Activated CD8-positive, alpha-beta memory T cell treated with anti-CD3 and anti-CD28 coated beads, Interleukin-2, amount 10 ng/mL, durations not matched to agents 7 days and 5 days (primary cell): ENCODE measurements at places on chromosomes 7 and 10. TPM values are rescaled to one million over a fixed set of nuclear protein-coding genes. Genes with fewer than 3 reads are reported as not detected.

Gene NT5C2
- total RNA-seq, result 64.9 TPM

Gene TLX1
- not detected for total RNA-seq

DNA sequence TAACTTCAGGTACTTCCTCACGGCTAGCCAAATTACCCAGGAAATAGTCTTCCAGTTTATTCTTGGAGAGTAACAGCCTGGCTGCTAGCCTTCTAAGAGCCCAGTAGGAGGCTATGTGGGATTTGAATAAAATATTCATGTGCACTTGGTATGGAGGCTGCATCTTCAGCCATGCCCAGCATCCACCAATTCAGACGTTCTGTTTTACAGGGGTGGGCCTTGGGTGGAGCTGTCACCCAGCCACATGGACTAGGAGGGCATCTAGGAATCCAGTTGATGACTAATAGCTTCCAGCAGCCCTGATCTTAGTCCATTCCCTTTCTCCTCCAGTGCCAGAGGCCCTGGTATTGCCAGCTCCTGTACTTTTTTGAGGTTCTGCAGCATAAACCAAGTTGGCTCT is 66.3 kb upstream of the ZRANB1 start:
- no peaks in the 10 kb centered on the region for H3K4me1 ChIP-seq
- no peak overlapping the region for H3K27ac ChIP-seq
- DNase-seq, result no peak
- no peaks in the 10 kb centered on the region for H3K36me3 ChIP-seq

DNA sequence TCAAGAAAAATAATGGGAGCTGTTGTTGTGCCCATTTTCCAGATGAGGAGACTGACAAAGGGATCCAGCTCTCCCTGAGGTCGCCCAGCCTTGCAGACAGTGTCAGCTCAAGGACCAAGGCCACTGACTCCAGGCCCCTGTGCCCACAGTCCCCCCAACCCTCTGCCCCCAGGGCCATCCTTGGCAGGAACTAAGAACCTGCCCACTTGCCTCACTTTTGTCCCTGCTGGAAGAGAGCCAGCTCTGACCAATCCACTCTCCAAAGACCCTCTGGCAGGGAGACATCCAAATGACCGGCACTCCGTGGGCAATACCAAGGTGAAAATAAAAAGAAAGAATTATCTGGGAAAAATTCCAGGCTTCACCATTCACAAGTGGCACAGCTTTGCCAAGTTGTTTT is 101.3 kb downstream of the TCERG1L start:
- no peaks in the 10 kb centered on the region for H3K27me3 ChIP-seq
- H3K4me3 ChIP-seq, result no peak overlapping the region
- no peak overlapping the region for H3K27ac ChIP-seq
- H3K36me3 ChIP-seq, result no peaks in the 10 kb centered on the region
- no peak for DNase-seq
- H3K4me1 ChIP-seq, result no peaks in the 10 kb centered on the region

DNA sequence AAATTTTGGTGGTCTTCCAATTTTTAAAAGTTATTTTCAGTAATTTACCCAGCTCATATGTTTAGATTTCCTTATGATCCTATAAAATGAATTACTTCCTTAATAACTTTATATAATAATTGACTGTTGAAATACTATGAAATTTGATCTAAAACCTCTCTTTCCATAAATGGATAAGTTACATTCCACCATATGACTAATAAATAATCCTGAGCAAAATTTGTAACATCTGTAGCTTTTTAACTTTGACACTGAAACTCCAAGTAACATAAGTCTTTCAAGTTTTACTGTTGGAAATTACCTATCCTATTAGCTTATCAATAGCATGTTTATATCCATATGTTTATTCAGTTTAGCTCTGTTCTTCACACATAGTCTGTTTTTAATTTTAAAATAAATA is 85.3 kb downstream of the HECTD2 start:
- no peaks in the 10 kb centered on the region for H3K36me3 ChIP-seq
- no peak overlapping the region for H3K27ac ChIP-seq
- no peak for DNase-seq
- no peaks in the 10 kb centered on the region for H3K27me3 ChIP-seq
- no peaks in the 10 kb centered on the region for H3K4me1 ChIP-seq

DNA sequence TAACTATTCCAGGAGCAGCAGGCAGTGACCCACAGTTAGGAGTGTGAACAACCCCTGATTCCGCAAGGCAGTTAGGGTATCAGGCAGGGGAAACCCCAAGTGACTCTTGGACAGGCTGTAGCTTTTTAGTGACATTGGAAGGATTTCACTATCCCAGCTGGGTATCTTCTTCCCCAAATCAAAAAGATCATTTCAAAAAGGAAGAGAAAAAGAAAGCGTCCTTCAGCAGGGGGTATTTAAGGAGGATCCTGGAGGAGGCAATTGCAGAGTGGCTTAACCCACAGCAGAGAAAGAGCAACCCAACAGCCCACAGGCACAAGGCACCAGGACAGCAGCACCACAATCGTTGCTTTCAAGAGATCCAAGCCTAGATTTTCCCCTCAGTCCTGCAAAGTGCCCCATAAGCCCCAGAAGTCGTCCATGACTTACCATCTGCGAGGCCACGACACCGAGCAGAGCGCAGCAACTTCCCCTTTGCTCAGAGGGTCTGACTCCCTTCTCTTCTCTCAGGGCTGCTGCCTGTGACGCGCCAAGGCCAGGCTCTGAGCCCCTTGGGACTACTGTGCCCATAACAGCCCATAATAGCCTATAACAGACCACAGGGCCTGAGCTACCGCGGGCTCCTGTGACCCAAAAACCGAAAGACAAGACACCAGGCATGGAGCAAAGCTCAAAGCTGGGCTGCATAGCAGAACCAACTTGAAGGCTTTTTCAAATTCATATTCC is 19.8 kb downstream of the PIK3AP1 start:
- H3K36me3 ChIP-seq, result peaks cover 3% of the 10 kb centered on the region
- no peak overlapping the region for H3K27ac ChIP-seq
- DNase-seq, result no peak
- H3K4me3 ChIP-seq, result no peak overlapping the region

GRCh38 chr10:60666221-60666620 is 112.1 kb upstream of the CDK1 start:
- no peak overlapping the region for H3K4me3 ChIP-seq
- peaks cover 5% of the 10 kb centered on the region for H3K27me3 ChIP-seq
- H3K27ac ChIP-seq, result no peak overlapping the region

DNA sequence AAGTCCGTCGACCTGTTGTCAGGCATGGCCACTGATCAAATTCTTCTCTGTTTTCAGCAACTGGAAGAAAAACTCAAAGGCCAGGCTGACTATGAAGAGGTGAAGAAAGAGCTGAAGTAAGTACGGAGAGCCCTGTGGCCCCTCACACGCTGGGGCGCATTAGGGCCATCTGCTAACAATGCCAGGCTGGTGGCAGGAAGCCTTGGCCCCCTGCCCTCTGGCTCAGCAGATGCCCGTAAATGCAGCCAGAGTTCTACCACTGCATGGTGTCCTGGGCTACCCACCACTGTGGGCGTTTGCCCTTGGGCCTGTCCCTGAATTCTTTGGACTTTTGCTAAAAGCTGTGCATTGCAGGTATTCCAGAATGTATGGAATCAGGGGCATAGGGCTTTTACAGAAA is 96.9 kb upstream of the SH2B2 start:
- no peak overlapping the region for H3K27ac ChIP-seq
- DNase-seq, result no peak
- H3K4me1 ChIP-seq, result no peaks in the 10 kb centered on the region
- H3K36me3 ChIP-seq, result no peaks in the 10 kb centered on the region
